ENCODE measurements at places on chromosomes 12 and 14.
A peak's percentile ranks its signal among the peaks of the same experiment; 100 is the strongest.

GRCh38 chr12:94941440-94941862 is 62.0 kb downstream of the NDUFA12 start:
- no peak for DNase-seq

- DNase-seq: no peak
Observed at GRCh38 chr14:56180754-56181542, 62.7 kb downstream of the PELI2 start.

DNA sequence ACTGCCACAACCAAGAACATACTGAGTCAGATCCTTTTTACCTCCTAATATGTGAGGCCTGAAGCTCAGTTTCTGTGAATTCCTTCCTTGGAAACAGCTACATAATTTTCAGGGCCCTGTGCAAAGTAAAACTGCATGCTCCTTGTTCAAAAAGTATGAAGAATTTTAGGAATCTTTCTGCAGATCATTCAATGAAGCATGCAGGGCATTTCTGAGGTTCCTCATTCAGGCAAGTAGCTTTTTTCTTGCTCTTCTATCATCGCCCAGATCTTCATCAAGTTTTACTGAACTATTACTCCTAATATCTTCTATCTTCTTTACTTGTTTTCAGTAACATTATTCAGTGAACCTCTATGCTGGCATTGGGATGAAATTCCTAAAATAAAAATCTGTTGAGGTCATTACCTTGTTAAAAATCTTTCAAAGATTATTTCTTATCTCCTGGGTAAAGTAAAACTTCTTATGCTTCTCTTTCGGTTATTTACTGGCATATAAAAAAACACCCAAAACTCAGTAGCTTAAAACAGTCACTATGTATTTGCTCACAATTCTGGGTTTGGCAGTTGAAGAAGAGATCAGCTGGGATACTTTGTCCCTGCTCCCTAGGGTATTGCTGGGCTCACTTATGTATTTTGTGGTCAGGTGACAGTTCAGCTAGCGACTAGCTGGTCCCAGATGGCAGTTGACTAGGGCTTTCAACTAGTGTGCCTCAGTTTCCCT is 42.6 kb upstream of the KRR1 start:
- no peak for DNase-seq

- no peak for DNase-seq
Observed at GRCh38 chr14:68744613-68745012, 48.3 kb downstream of the ZFP36L1 start.

DNA sequence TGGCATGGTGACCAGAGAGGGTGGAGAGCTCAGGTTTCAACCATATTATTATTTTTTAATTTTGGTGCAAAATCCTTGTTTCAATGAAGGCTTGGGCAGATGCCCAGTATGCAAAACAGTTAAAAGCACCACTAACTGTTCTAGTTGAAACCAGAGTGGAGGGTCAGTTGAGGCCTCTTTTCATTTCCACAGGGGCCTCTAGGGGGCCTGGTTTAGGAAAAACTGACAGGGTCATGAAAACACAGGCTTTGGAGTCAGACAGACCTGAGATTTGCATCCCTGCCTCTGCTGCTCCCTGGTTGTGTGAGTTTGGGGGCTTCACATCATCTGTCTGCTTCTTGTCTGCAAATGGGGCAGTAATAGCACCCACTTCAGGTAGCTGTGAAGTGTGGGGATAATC is 3.3 kb upstream of the RPH3A start:
- no peak for DNase-seq

- DNase-seq: no peak
Observed at GRCh38 chr12:26196421-26196716, 996 bp downstream of the SSPN start.

- DNase-seq: peak; percentile 95
Observed at GRCh38 chr12:6927379-6928021, at the start of gene ATN1. Gene ATN1, plus strand, starts transcription at chr12:6927959. Its CDS starts 6,043 bp downstream, at chr12:6934002.

DNA sequence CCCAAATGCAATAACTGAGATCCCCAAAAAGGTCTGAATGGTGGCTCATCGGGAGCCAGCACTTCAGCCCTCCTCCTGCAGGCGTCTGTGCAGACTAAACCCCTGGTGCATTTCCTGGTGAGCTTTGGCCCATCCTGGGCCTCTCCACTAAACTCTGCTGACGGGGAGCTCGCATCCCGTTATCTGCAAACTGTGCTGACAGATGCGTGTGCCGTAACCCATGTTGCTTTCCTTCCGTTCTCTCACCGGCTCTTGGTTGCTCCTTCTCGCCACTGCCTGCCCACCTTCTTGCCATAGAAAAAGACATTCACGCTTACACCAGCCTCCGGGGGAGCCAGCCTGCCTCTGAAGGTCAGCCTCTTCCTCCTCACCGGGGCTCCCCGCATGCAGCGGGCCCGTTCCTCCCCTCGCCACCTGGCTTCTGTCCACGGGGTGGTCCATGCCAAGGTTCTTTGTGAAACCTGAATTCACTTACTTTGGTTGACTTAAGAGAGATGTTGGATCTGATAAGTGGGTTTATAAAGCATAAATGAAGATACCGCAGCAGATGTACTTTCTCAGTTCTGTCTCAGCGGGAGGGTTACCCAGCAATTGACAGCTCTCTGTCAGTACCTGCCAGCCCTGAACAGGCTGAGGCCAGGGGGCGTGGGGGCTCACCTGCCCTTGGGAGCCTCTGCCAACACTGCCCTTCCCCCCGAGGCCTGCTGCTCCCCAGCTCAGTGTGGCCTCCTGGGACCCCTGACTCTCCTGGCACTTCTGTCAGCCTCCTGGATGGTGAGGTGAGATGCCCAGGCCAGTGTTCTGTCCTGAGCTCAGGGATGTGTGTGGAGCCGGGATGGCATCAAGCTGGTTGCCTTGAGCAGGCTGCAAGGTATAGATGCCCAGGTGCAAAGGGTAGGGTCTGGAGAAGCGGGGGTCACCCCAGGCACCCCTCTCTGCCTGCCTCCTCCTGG is 14.2 kb downstream of the ZFYVE21 start:
- DNase-seq: no peak

DNA sequence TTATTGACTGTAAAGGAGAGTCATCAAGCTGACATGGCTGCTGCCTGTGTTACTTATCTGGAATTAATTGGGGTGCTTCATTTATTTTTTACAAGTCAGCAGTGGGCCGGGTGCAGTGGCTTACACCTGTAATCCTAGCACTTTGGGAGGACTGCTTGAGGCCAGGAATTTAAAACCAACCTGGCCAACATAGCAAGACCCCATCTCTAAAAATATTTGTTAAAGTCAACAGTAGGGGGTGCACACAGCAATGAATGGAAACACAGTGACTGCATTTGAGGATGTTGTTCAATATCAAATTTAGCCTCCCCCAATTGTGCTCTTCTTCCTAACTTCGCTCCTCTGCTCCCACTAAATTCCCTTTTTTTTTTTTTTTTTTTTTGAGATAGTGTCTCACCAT is 52.1 kb downstream of the ANKRD9 start:
- no peak for DNase-seq

GRCh38 chr12:132291402-132292175 is 37.8 kb downstream of the GALNT9 start:
- DNase-seq: no peak

DNA sequence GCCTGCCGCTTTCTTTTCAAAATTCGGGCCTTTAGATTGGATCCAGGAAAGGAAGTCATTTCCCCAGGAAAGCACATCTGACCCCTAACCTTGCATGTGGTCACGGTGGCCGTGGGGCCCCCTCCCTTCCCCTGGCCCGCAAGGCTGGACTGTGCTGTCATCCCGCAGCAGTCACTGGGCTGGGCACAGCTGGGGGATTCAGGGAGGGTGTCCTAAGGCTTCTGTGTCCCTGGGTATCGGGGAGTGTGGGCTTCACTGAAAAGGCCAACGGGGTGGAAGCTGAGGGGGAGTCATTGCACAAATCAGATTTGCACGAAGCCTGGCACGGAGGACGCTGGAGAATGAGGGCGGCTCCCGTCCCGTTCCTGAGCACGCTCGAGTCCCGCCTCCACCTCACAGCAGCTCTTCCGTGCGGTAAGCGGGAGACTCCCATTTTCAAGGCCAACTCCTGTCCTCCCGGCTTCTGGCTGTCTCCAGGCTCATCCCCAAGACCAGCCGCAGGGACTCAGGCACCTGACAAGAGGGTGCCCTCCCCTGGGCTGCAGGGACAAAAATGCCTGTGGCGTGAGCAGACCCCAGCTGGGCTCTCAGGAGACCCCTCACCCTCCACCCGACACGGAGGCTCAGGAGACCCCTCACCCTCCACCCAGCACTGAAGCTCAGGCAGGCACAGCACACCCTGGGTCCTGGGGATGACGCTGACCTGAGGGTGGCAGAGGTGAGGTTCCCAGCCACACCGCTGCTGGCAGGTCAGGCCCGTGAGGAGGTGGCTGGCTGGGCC is 9.6 kb downstream of the XRCC3 start:
- DNase-seq: no peak

DNA sequence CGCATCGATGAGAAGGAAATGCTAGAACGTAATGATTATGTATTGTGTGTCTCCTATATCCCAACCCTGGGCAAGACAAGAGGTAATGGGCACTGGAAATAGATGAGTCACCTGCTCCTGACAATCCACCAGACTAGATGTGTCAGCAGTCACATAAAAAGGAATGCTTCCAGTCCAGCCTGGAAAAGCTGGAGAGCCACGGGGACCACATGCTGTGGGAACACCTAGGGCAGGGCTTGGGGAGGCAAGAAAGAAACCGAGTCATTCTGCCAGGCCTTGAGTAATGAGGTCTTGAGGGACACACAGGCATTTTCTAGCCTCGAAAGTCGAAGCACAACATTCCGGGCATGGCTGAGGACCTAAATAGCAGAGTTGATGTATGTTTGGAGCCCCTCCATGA is 716.7 kb upstream of the TMEM132C start:
- no peak for DNase-seq

DNA sequence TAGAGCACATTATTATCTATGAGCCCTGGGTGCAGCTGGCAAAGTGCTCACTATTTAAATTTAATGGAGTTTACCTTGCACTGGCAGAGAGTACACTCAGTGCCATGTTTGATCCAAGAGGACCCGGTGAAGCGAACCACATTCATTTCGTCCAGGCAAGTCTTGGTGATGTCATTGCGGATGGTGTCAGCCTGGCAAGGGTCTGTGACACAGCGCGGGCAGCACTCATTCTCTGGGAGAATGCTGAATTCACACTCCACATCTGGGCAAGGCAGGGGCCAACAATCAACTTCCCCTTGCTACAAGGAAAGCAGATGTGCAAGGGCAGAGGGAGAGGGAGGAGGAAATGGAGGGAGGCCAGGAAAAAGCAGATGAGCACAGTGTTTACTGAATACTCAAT is 356.2 kb downstream of the NELL2 start:
- DNase-seq: no peak

Data from endodermal cell (in vitro differentiated cells).